ENCODE measurements at places on chromosomes 11 and 22.

DNA sequence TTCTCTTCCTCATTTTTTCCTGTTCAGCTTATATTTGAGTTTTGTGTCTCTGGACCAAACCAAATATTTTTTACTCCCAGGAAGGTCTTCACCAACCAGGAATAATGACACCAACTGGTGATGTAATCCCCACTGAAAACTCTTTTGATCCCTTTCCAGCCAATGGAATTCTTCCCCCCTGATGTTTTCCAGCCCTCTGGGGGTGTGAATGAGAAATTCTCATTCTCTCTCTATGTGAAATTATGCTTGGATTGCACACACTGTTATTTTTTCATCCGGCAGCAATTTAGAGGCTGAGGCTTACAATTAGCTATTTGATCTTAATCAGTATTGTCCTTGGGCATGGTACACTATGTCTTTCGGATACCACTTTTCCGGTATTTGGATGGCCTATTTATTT, 39.5 kb upstream of the SLC1A2 start:
- no peak for DNase-seq

- peak; percentile 66 for DNase-seq
These were observed 15.3 kb upstream of the ZC3H12C start for GRCh38 chr11:110077831-110078325.

DNA sequence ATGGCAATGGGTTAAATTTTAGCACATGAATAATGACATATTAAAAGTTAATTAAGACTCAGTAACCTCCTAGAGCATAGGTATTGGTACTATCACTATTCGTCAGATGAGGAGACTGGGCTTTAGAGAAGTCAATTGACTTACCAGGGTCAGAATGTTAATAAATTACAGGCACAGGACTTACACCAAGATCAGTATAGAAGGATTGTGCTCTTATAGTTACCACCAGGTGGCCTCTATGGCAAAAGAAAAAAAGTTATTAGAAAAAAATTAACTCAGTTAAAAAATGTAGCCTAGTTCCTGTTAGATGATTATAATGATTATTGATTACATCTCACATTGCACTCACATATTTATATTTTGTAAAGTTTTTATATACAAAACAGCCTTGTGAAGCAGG, 1163.7 kb downstream of the FAM181B start:
- no peak for DNase-seq

- DNase-seq, result no peak
These were observed 1.1 kb upstream of the RIN1 start for GRCh38 chr11:66337103-66337899.

DNA sequence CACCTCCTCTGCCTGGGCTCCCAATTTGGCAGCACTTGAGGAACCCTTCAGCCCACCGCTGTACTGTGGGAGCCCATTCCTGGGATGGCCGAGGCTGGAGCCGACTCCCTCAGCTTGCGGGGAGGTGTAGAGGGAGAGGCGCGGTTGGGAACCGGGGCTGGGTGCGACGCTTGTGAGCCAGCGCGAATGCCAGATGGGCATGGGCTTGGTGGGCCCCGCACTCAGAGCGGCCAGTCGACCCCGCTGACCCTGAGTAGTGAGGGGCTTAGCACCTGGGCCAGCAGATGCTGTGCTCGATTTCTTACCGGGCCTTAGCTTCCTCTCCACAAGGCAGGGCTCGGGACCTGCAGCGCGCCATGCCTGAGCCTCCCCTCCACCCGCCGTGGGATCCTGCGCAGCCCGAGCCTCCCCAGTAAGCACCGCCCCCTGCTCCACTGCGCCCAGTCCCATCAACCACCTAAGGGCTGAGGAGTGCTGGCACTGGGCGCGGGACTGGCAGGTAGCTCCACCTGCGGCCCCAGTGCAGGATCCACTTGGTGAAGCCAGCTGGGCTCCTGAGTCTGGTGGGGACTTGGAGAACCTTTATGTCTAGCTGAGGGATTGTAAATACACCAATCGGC, 58.3 kb upstream of the DEFB108B start:
- no peak for DNase-seq

GRCh38 chr11:44351006-44351660, 41.2 kb upstream of the ALX4 start:
- peak; percentile 36 for DNase-seq

GRCh38 chr11:3877364-3878257, 22.1 kb downstream of the STIM1 start:
- no peak for DNase-seq

- DNase-seq, result no peak
These were observed 355 bp upstream of the AP1B1 start for GRCh38 chr22:29388759-29389090.

- DNase-seq, result peak; percentile 45
These were observed 7.8 kb downstream of the SLC5A1 start for GRCh38 chr22:32050678-32051515.

DNA sequence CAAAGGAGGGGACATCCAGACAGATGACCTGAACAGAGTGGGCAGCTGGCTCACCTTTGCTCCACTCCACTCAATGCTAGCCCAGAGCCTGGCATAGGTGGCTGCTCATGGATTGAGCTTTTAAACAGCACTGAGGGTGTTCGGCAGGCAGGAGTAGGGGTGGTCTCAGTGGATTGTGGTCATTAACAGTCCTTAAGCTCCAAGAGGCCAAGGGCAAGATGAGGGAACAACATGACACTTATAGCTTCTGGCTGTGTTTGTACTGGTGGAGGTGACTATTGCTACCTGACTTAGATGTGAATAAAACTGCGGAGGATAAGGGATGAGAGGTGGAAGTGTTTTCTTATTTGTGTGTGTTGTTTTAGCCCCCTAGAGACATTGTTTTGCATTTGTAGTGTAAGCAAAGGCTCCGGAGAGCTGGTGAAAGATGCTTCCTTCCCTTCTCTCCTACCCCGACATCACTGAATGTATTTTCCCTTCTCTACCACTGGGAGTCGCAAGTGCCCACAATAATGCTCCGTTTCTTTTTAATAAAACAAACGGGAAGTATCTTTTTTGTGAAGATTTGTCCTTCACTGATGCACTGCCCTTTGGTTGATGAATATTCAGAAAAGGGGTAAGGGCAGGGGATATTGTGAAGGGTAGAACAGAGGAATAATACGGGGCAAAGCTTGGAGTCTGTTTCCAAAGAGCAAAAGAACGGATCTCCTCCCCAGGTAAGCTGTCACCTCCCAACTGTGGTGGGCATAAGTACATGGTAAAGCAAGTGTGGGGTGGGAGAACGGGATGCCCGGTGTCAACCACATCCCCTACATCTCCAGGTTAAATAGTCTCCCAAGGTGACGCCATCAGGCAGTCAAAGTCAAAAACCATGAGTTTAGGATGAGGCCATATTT, 27.5 kb upstream of the MTNR1B start:
- no peak for DNase-seq

GRCh38 chr22:39176143-39176713, 23.7 kb upstream of the CBX7 start:
- no peak for DNase-seq

DNA sequence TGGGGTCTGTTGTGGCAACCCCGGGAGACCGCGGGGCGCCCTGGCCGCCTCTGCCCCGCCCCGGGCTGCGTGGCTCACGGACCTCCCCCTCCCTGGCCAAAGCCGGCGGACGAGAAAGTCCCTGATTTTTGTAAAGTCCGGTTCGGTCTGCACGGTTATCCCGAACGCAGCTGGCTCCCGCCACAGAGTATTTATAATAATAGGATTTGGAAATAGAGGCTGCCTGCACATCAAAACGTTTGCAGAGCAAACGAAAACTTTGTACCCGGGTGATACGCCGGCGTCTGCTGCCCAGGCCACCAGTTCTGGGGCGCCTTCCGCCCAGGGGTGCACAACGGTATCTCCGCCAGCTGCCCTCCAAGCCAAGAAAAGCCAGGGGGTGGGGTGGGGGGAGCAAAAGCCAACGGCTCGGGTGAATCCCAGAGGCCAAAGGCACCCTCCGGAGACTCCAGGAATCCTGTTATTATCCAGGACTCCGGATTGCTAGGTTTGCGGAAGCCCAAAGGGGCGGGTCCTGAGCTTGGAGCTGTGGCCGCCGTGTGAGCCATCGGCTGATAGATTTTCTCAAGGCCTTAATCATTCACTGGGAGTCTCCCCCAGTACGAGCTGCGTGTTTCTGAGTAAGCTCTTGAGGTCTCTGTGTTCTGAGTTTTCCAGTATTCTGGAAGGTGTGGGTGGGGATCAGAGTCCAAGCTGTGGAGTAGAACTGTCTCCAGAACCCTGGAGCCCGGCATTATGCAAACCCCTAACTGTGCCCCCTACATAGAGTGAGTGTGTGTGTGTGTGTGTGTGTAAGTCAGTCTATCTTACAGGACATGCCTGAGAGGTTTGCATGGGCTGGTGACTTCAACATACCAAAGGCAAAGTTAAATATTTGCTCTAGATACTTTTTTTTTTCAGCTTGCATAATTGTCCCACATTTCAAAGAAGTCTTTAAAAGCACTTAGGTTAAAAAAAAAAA, 673 bp upstream of the SHANK2 start:
- no peak for DNase-seq

DNA sequence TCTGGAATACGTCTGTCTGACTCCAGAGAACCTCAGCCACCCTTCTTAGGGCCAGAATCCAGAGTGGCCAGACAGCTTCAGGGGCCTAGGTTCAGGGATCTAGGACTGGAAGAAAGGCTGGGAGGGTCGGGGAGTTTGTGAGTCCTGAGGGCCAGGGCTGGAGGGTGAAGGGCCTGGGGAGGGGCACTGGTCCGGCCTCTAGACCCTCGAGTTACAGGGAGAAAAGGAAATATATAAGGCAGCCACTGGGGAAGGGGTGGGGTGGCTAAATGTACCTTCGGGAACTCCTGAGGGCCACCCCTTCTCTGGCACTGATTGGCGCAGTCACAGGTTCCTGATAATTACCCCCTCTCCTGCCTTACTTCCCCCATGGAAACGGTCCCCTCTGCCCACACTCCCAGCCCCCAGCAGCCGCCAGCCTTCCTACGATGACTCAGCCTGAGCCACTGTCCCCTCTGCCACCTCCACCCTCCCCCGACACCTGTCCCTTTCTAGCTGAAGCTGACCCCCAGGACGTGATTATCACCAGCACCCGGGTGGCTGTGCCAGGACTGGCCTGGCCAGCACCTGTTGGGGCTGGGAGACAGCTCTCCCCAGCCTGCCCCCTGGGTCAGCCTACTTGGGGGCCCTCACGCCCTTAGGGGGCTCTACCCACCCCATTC, 26.4 kb downstream of the MB start:
- DNase-seq, result no peak

DNA sequence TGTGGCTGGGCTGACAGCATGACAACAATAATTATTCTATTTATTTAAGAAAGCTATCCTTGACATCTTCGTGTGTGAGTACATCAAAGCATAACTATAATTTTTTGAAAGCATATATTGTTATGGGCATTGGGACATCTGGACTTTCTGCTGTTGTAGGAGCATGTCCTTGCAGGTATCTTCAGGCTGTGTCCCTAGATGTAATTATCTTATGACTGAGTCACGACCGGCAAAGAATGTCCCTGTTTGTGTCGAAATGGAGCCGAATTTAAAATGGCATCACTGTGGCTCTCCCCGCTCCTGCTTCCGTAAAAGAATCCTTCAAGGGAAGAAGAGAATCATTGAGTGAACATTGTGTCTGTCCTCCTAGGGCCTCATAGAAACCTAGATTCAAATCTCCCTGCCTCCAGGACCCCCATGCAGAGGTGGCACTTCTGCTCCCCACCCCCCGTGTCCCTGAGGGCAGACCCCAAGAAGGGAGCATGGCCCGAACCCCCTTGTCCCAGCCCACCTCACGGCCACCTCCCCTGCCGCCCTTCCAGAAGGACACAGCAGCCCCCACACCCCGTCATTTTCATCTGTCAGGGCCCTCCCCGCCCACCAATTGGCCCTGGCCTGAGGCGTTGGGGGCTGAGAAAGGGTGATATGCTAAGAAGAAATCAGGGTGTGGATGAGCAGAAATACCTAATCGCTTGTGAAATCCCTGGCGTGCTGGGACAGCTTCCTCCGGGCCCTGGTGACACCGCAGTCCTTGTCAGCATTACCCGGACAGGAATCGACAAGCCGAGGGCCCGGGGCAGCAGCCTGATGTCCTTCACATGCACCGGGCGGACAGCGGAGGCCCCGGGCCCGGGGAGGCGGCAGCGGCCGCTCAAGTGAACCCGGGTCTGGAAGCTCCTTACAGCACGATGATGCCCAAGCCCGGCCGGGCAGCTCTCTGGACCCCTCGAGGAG, 48.6 kb upstream of the SLC22A12 start:
- no peak for DNase-seq

DNA sequence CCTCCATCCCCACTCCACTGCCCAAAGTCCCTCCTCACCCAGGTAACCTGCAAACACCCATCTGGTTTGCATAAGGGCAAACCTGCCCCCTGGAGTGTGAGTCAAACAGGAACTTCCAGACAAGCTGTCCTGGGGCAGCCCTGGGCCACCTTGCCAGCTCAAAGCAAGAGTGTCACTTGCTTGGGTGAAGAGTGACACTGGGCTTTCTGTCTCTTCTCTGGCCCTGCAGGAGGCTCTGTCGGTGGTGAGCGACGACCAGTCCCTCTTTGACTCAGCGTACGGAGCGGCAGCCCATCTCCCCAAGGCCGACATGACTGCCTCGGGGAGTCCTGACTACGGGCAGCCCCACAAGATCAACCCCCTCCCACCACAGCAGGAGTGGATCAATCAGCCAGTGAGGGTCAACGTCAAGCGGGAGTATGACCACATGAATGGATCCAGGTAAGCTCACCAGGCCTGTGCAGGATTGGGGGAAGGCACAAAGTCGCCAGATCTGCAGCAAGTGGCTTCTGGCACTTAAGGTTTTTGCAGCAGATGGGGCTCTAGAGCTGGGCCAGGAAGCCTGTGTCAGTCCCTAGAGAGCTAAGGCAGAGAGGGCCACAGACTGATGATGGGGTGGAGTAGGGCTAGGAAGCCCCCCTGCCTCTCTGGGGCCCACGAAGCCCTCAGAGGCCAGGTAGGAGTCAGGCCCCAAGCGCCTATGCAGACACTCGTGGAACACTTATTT, 64.2 kb downstream of the FLI1 start:
- peak; percentile 74 for DNase-seq

DNA sequence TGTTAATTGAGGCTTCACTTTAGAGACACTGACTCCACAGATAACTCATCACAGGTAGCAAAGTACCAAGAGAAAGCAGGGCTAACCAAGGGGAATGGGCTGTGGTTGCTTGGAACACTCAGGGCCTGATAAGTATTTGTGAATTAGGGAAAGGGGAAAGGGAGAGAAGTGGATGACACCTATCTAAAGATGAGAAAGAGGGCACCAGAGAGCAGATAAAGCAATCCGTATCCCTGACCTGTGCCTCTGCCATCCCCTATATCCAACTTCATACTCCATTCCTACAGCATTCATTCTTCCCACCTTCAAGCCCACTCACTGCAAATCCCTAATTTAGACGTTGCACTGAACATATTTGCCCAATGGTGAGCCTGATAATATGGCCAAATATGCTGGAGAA, 43.0 kb upstream of the API5 start:
- no peak for DNase-seq

Data from GM12864 (cell line).